Metanephros (tissue), 2 donors: ENCODE measurements at places on chromosomes 12 and 14. TPM values are rescaled to one million over a fixed set of nuclear protein-coding genes. Genes with fewer than 3 reads are reported as not detected.

IL26 gene
- not detected for total RNA-seq

HCAR2 gene
- 2.1 TPM for total RNA-seq

SERPINA1 gene
- total RNA-seq = 27.6 TPM

UNG gene
- 47.3 TPM for total RNA-seq

TMX1 gene
- total RNA-seq = 28.0 TPM

RNASE7 gene
- total RNA-seq = 0.18 TPM

LBHD2 gene
- total RNA-seq = not detected

POTEG gene
- total RNA-seq = not detected

LMO3 gene
- 5.5 TPM for total RNA-seq

HELB gene
- 13.1 TPM for total RNA-seq
